ENCODE measurements at places on chromosomes 5 and 9.

DNA sequence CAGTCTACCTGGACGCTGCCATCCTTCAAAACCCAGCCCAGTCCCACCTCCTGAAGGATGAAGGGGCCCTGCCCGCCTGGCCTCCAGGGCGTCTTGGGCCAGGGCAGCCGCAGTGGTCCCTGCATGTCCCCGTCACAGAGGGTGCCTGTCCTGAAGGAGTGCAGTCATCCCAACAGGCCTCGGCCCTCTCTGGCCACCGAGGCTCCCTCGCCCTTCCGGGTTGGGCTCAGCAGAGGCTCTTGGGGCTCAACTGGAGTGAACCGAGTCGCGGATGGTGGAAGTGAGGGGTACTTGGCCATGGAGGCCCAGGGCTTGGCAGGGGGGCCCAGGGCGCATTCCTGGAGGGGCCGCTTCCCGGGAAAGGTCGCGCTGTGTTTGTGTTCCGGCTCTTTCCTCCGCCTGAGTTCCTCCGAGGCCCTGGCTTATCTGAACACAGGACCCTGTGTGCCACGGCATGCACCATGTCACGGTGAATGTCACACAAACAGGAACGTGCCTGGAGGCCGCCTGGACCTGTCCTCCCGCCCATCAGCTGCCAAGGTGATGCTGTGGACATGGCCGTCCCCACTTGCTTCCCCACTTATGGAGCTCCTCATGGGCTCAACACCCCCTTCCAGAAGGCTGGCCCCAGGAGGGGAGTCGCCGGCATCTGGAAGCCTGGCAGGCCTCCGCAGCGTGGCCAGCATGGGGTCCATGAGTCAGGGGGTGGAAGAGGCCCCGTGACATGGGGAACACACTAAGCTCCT lies 25.7 kb upstream of the OBP2B start:
- DNase-seq: no peak

DNA sequence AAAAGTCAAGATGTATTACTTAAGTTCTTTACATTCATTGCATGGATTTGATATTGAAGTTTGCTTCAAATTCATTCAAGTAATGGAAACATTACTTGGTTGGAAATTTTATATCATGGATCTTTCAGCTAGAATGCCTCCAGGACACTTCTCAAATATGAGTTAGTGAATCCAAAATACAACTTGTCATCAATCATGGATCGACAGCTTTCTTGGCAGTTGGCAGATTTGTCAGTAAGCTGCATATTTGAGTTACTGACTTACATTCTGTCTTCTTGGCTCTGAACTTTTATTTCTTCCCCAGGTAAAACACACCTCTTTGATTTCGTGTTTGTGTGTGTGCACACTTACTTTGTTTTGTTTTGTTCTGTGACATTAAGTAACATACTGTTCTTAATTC lies 1171.1 kb downstream of the TAF11L14 start:
- no peak for DNase-seq

- DNase-seq: no peak
Observed at GRCh38 chr5:56069652-56070226, 75.0 kb upstream of the IL6ST start.

GRCh38 chr5:120358949-120359348 lies 105.2 kb upstream of the PRR16 start:
- DNase-seq: no peak

DNA sequence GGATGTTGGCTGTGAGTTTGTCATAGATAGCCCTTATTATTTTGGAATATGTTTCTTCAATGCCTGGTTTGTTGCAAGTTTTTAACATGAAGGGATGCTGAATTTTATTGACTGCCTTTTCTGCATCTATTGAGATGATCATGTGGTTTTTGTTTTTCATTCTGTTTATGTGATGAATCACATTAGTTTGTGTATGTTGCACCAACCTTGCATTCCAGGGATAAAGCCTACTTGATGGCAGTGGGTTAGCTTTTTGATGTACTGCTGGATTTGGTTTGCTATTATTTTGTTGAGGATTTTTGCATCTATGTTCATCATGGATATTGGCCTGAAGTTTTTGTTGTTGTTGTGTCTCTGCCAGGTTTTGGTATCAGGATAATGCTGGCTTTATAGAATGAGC lies 225.6 kb downstream of the PCSK1 start:
- no peak for DNase-seq

Data from GM04504 (cell line).